Activated T-helper 1 cell treated with anti-CD3 and anti-CD28 coated beads, Interleukin-12 subunit alpha, Interleukin-12 subunit beta, Interleukin-2, Interleukin-4 antibody, amounts not matched to agents 30 ng/mL and 10 ng/mL and 1 ng/mL, durations not matched to agents 14 hours and 24 hours and 36 hours (primary cell): ENCODE measurements at places on chromosomes 2 and 18. TPM values are rescaled to one million over a fixed set of nuclear protein-coding genes. Genes with fewer than 3 reads are reported as not detected.

DNA sequence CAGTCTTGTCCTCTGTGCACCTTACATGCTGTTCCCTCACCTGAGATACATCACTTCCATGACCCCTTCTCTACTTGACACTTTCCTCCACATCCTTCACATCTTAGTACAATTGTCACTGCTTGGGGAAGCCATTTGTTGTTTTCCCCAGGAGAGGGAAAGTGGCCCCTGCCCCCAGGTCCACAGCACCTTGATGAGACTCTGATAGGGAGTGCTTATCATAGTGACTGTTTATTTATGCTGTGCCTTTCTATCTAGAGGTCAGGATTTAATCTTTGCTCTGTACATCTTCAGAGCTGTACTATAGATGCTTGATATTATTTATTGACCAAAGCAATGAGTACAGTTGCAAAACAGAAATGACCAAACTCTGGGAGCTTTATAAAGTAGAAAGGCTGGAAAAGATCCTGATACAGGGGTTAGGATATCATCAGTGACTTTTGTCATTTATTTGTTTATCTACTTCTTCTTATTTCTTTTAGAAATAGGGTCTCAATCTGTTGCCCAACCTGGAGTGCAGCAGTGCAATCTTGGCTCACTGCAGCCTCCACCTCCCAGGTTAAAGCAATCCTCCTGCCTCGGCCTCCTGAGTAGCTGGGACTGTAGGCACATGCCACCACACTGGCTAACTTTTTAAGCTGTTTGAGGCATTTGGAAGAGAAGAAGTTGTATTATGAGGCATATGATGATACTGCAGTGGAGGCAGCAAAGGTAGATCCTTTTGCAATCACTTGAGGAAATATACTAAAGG, 94.2 kb downstream of the MEIS1 start:
- DNase-seq, result no peak

DNA sequence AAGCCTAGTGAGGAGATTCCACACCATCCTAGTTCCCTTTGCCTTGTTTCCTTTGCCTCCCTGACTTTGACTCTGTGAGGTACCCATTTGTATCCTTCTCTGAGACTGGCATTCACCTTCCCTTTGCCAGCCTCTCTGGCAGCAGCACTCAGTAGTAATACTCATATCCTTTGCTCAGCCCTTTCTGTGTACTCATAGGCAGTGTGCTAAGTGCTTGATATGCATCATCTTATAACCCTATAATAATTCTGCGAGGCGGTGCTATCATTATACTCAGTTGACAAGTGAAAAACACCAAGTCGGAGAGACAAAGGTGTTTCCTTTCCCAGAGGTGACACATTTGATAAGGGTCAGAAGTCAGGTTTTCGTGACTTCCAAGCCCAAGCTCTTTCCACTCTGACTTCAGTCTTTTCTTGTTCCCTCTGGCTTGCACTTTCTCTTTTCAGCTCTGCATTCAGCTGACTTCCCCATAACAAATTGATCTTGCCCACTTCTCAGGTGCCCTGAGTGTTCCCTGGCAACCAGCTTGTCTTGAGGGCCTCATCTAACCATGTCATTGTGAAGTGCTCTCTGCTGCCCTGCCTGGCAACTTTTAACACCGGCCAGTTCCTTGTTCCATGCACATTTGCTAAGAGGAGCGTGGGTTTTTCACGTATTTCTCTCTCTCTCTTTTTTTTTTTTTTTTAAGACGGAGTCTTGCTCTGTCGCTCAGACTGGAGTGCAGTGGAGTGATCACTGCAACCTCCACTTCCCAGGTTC, 94.5 kb upstream of the UPP2 start:
- DNase-seq, result no peak

GRCh38 chr2:42951263-42951938, 159.0 kb upstream of the HAAO start:
- DNase-seq, result no peak

GRCh38 chr18:13246121-13246520, 27.6 kb downstream of the LDLRAD4 start:
- DNase-seq, result no peak

GRCh38 chr2:163347982-163348856, 387.6 kb downstream of the FIGN start:
- no peak for DNase-seq

DNA sequence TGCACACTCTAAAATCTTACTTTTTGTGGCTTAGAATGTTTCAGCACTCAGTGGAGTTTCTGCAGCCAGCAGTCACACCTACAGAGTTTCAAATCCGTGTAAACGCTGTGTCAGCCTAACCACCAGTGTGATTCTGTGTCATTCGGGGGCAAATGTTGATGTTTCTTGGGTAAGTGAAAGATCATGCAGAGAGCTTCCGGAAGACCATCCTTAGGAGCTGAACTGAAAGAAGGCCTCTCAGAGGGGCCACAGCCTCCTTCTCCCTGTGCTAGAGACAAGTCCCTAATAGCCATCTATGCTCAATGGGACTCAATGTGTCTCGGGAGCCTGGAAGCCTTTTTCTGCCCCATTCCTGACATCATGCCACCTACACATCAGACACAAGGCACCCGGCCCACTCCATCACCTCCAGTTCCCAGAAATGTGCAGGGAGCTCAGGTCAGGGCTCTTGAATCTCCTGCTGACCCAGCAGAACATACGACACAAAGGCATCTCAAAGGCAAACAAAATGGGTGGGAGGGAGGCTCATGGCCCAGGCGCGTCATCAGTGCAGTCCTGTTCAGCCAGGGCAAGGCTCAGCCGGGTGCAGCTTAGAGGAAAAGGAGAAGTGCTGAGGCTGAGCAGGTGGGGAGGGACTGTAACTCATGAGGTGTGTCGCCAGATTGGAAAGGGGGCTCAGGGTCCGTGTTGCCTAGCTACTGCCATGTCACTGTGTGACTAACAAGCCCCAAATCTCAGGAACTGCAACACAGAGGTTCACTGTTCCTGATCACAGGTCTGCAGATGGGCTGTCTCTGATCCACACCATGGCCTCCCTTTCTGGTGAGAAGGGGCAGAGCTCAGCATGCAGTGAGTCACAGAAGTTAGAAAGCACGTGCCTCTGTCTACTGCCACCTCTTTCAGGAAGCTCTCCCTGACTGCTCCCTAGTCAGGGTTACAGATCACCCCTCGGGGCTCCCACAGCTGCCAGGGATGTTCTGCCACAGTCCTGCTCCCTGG, 82.0 kb downstream of the SMAD7 start:
- DNase-seq, result peak; percentile 47

The NT5C1B gene
- not detected in 2 replicates for total RNA-seq

- DNase-seq, result no peak
Measured at GRCh38 chr2:132651115-132652045, 18.6 kb downstream of the LYPD1 start.

The PPM1B gene
- total RNA-seq, result 41.5 and 42.2 TPM in 2 replicates

DNA sequence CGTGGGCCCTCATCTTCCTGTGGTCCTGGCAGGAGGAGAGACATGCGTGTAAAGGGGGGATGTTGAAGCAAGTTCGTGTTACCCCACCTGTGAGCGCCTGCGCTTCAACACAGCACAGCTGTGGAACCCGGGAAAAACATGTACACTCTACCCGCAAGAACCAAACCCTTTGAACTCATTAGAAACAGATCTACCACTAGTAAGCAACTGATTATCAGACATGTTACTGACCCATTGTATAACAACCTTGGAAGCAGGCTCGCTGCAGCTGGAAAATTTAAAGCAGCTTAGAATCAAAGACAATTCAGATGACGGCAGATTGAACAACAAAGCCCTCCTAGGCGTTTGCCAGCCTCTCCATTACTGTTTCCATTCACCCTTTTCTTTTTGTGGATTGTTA, 771.7 kb upstream of the SALL3 start:
- DNase-seq, result no peak

- no peak for DNase-seq
Measured at GRCh38 chr2:134988994-134989605, 58.1 kb downstream of the MAP3K19 start.

- no peak for DNase-seq
Measured at GRCh38 chr18:36693931-36694620, 134.7 kb downstream of the TPGS2 start.

- no peak for DNase-seq
Measured at GRCh38 chr2:98833172-98833916, 102.4 kb upstream of the MGAT4A start.
